ENCODE measurements at places on chromosomes 1 and 21.

GRCh38 chr1:221810406-221810805 lies 68.5 kb upstream of the DUSP10 start:
- no peak for DNase-seq

- no peak for DNase-seq
Measured at GRCh38 chr1:145980457-145980994, 15.9 kb downstream of the TXNIP start.

DNA sequence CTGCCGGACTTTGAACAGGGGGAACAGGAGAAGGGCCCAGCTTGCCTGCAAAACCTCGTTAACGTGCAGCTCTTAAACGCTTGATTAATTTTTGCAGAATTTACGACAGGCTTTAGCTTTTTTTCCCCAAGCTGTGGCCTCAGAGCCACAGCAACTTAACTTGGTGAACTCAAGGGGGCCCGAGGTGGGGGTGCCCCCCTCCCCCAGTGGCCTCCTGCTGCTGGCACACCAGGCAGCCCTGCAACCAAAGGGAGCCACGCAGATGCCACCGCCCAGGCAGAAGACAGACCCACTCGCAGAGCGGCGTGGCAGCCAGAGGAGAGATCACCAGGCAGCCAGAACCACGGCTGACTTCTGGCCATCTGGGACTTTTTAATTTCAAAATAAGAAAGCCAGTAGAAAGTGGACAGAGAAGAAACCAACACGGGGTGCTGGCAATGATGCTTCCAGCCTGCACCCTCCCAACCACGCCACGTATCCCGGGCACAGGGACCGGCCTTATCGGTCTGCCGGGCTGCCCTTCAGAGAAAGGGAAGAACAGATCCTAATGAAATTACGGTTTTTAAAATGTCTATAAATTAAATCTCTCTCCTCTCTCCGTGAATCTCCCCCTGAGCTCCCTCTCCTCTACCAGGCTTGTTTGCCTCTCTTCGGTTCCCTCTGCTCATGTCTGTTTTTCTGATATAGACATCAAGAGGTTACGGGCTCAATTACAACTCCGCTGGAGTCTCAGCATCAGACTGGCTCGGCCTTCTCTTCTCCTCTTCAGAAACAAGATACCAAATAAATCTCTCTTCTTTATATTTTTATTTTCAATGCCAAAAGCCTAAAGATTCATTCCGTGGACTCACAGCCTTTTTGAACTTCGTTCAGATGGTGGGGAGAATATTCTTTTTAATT lies 6.4 kb downstream of the CASZ1 start:
- no peak for DNase-seq

DNA sequence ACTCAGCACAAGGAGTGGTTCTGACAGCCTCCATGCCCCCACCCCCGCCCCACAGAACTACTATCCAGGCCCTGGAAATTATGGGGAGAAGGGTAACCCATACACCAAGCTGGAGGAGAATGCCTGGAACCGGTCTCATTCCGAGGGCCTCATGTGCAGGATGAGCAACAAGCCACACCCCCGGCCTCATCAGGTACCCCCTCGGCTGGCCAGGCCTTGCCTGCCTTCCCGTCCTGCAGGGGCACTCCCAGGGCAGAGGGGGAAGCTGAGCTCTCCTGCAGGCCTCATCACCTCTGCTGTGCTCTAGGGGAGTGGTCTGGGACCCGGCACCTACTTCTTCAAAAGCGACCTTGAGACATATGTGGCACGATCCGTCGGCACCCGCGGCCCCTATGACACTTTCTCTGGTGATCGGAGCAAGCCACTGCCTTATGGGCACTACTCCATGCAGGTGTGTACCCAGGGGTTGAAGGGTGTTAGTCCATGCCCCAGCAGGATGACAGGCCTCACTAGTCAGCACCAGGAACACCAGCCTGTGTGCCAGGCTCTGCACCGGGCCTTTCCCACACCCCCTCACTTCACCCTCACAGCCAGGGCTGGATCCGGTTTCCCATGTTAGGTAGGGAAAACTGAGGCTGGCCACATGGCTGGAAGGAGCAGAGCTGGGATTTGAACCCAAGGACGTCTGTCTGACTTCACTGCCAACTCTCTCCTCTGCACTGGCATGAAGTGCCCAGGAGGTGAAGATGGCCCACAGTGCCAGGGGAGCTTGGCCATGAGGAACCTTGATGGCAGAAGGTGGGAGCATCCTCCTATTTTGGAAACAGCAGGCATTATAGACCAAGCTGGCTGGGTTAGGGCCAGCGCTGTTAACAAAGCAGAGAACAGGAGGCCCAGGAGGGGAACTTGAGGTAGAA lies 10.9 kb upstream of the TTC22 start:
- no peak for DNase-seq

GRCh38 chr1:12540580-12541273 lies 77.3 kb downstream of the DHRS3 start:
- no peak for DNase-seq

- no peak for DNase-seq
Measured at GRCh38 chr1:97925151-97925550, 4.3 kb upstream of the DPYD start.

DNA sequence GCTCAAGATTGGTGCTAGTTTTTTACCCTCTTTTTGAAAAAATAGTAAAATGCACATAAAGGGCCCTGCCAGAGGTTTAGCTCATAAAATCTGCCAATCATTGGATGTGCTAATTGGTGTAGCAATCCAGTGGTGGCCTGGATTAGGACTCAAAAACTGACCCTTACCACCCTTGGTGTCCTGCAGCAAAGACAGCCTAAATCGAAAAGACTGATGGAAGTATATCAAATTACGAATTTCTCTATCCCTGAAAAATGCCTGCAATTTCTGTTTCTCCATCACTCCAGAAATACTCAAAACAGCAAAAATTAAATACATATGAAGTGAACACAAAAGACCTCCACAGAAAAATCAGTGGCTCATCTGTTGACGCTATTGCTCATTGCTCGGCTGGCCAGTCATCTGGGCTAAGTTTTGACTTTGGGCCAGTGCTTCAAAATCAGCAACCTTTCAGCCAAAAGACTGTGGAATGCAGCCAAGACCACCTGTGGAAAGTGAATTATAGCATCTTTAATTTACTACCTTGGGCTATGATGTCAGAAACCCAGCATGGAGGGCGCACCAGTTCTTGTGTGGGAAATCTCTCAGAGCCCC lies 30.0 kb downstream of the WLS start:
- DNase-seq = no peak

- DNase-seq = peak; percentile 55
Measured at GRCh38 chr1:6438047-6438525, 13.5 kb downstream of the ESPN start.

DNA sequence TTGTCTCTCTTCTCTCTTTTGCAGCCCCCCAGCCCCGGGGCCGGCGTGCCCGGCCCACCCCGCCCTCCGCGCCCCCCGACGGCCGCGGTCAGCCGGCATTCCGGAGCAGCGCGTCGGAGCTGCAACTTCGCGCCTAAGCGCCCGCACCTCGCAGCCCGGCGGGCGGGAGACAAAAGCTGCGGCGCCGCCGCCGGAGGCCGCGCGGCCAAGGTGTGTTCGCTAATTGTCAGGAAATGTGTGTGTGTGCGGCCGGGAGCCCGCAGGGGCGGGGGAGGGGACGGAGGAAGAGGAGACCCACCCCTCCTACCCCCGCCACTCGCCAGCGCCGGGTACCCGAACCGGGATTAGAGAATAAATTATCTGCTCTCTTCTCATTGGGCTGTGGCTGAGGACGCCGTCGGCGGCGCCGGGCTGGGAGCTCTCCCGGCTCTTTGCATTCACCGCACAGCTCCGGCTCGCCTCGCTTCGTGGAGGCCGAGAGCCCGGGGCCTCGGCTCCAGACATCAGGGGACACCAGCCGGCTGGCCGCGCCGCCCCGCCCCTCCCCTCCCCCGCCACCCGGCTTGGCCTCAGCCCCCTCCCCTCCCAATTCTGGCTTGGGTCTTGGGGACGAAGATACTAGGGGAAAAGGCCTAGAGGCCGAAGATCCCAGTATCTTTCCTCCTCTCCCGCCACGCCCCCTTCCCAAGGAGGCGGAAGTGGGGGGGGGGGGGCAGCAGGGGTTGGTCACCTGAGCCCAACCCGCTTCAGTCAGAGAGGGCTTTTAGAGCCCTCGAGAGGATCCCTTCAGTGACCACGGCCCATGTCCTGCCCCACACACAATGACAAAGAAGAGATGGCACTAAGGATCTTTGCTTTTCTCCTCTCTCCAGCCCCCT lies 1.3 kb upstream of the BLACAT1 start:
- DNase-seq = no peak

GRCh38 chr1:169495046-169495775 lies 9.5 kb upstream of the SLC19A2 start:
- DNase-seq = no peak

GRCh38 chr1:214292322-214292721 lies 11.4 kb downstream of the SMYD2 start:
- DNase-seq = no peak

DNA sequence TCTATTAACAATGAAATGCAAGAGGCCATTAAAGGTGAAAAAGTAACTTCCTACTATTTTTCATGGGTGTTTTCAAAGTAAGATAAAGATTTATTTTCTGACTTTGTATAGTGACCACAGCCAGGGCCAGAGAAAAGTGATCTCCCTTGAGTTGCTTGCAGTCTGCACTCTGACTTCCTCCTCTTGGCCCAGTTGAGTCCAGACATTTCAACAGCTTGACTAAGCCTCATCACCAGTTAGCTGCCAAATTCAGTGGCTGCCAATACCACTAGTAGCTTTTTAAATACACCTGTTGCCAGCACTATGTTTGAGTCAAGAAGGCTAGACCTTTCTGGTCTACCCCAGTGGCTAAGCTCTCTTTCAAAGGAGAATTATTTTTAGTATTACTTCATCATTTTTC lies 3.7 kb upstream of the NEK7 start:
- no peak for DNase-seq

DNA sequence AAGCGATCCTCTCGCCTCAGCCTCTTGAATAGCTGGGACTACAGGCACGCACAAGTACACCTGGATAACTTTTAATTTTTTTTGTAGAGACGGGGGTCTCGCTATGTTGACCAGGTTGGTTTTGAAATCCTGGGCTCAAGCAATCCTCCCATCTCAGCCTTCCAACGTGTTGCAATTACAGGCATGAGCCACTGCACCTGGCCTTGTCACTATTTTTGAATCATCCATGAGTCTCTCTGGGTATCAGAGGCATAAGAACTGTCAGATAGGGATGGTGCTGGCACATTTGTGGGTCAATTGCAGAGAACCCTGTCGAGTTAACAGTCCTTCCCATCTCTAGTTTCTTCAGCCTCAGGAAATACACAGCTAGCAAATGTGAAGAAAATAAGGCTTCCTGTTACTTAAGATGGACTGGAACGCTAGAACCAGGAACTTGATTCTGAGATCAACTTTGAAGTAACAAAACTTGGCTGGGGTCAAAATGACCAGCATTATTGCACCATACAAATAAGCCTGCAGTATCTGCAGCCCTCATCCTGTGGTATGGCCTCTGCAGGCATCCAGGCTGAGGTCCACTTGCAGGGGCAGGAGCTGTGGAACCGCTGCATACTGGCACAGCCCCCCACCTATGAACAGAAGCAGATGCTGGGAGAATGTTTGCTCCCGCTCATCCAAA lies 124.3 kb upstream of the GADD45A start:
- DNase-seq = no peak

GRCh38 chr1:178417858-178418257 lies 78.9 kb downstream of the CLEC20A start:
- no peak for DNase-seq

DNA sequence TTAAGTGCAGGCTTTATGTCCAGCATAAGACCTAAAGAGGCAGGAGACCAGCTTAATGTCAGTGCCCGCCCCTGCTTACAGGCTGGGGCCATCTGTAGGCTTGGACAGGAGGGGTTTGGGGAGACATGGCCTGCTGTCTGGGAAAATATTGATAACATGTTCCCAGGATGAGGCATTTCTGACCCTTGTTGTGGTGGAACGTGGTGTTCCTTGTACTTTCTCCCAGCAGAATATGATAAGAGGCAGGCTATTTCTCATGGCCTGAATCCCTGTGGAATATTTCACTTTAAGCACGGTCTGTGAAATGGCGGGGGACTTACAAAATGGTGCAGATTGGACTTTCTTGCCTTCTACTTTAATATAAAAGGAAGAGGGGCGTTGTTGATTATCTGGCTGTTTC lies 41.9 kb upstream of the PLA2G5 start:
- DNase-seq = no peak

GRCh38 chr21:41175080-41175479 lies 7.1 kb downstream of the BACE2 start:
- DNase-seq = no peak

DNA sequence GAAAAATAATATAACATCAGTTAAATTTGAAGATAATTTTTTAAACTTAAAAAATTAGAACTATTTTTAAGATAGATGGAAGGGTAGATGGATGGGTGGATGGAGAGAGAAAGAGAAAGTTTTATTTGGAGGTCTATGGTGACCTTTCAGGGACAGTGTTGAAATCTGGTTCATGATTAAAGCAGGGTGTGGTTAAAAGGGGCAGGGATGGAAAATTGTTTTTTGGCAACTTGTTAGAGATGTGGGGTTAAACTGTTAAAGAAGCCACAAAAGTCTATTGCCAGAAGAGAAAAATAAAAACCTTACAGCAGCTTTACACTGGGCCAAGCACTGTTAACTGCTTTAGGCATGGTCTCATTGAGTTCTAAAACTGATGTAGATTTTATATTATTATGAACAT lies 134.9 kb upstream of the GORAB start:
- no peak for DNase-seq

- DNase-seq = no peak
Measured at GRCh38 chr1:31828926-31829690, 13.3 kb upstream of the SPOCD1 start.

DNA sequence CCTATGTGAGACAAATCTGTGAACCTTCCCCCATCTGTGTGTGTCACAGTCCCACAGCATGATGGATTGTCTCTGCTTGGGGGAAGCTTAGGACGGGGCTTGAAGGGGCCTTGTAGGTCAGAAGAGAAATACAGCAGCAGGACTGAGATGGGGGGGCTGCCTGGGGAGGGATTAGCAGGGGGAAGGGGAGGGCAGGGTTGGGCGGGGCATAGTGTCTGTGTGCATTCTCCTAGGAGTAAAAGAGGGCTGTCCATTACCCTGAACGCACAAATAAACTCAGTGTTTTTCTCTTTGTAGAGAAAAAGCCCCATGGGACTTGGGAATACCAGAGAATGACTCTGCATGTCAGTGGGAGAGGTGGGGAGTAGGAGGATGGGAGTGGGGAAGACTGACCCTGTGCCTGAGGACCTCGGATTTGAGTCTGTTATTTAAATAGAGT lies 16.4 kb downstream of the RNF220 start:
- DNase-seq = no peak

GRCh38 chr1:7770997-7771822 lies at the start of gene VAMP3:
Gene VAMP3, plus strand, starts transcription at chr1:7771296. Its CDS starts 88 bp downstream, at chr1:7771384.
- DNase-seq = peak; percentile 81

Measured in effector memory CD4-positive, alpha-beta T cell (primary cell).